Memory B cell (primary cell): ENCODE measurements at places on chromosomes 13 and 19.

DNA sequence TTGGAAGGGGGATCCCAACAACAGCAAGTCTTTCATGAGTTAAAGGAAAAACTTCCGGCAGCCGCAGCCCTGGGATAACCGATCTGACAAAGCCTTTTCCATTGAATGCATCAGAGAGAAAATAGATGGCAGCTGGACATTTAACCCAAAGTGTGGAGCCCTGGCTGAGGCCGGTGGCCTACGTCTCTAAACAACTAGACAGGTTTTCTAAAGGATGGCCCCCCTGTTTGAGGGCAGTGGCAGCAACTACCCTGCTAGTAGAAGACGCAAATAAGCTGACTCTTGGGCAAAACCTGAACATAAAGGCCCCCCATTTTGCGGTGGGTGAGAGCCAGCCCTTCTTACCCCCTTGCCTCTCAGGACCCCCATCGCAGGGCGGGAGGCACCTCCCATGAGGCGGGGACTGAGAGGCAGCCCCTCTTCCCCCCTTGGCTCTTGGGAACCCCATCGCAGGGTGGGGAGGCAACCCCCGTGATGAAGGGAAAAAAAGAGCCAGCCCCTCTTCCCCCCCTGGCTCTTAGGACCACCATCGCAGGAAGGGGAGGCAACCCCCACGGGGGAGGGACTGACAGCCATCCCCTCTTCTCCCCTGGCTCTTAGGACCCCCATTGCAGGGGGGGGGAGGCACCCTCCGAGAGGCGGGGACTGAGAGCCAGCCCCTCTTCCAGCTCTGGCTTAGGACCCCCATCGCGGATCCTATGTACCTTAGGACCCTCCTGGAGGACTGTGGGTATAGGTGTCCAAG is 2422.9 kb upstream of the PCDH20 start:
- DNase-seq = no peak

GRCh38 chr13:49246850-49247642 is 679 bp upstream of the CDADC1 start:
- DNase-seq = no peak

DNA sequence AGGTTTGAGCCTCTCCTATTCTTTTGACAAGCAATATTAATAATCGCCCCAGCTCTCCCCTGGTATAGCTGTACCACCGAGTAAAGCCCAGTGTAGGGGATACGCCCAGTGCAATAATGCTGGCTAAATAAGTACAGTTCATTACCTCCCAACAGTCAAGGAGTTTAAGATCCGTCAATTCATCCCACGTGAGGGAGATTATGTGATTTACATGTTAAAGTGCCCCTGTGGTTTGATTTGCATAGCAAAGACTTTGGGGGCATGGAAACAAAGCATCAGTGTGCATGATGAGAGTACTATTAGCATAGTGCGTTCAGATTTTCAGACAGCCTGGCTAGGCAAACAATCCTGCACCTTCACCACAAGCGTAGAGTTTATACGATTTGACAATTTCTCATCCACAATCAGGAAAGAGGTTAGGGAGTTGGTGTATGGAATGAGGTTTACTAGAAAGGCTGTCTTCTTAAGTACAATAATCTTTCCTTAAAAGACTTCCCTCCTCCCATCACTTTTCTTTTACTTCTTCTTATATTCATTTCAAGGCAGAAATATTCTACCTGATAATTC is 754.0 kb downstream of the DIAPH3 start:
- DNase-seq = no peak

DNA sequence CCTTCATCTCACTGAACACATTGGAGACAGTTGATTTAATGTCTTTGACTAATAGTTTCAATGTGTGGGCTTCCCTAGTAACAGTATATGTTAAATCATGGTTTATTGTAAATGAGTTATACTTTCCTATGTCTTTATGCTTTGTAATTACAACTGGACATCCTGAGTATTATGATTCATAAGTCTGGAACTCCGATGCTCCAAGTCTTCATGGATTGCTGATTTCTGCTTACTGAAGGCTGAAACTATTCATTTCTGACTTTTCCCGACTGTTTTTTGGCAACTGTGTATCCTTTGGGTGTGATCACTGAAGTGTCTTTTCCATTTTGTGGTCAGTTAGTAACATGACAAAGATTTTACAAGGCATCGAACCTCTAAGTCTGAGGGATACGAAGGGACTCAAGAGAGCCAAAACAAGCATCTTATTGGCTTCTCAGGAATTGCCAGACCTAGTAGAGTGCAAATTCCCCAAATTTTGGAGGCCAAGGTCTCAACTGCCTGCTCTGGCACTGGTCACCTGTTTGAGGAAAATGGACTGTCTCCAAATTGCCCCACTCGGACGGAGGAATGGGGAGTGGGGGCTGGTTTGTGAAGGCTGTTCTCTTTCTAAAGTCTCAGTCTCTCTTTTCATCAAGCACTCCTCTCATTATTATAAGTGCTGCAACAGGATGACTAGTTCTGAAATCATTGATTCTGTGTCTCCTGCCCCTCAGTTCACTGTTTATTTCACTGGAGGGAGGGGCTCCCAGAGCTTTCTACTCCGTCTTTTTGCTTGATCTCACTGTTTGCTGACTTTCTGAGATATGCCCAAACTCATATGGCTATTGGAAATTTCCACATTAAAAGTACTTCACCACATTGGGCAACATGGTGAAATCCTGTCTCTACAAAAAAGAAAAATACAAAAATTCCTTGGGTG is 20.2 kb upstream of the CD70 start:
- no peak for DNase-seq
